ENCODE measurements at places on chromosomes 5 and 9. TPM values are rescaled to one million over a fixed set of nuclear protein-coding genes. Genes with fewer than 3 reads are reported as not detected.

Gene F2RL1
- 3.1 TPM for total RNA-seq

Gene SMIM33
- not detected for total RNA-seq

Gene GDNF
- 0.39 TPM for total RNA-seq

Gene GCNT4
- 0.39 TPM for total RNA-seq

Gene SHLD3
- total RNA-seq: 2.9 TPM

Gene ZNF462
- total RNA-seq: 18.0 TPM

Gene GGTA1
- total RNA-seq: not detected

Gene CATSPER3
- total RNA-seq: under 0.01 TPM

Gene C1QTNF3
- total RNA-seq: 1.1 TPM

Gene SLC36A3
- not detected for total RNA-seq

Gene DOCK8
- under 0.01 TPM for total RNA-seq

All from subcutaneous preadipocyte (primary cell).